ENCODE measurements at places on chromosomes 11 and 22.

DNA sequence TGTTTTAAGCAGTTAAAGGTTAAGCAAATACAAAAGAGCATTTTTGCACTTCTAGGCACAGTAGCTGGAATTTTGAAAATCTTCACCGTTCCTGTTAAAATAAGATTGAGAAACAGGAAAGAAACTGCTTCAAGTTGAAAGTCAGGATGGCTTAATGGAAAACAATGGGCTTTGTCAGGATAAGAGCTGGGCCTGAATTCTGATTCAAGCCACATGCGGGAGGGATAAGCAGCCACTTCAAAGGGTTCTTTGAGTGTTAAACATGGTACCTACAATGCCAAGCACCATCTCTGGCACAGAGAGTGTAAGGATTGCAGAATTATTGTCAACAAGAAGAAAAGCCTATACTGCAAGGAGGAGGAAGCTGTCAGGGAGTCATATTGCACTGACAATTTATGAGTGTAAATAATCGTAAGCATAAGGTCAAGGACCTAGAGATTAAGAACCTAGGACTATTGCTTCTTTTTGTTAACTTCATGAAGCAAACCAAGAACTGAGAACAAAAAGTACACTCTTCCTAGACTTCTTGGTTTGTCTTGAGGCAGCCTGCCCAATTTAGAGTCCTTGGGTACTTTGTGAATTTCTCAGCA lies 32.5 kb downstream of the MPPED2 start:
- no peak for DNase-seq

DNA sequence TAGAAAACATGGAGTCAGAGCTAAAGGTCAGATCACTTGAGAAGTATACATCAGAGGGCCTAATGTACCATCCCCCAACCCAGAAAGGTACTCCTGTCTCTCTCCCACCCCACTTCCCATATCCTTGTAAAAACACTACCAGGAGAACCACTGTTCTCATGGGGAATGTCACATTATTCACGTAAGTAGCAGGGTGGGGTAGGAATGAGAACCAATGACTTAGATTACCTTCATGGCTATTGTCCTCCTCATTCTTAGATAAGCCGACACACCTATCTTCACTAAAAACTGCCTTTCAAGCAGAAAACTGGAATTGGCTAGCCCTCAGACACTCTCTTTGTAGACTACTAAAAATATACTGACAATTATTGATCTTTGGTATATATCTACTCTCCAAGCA lies 63.6 kb downstream of the CEP57 start:
- no peak for DNase-seq

DNA sequence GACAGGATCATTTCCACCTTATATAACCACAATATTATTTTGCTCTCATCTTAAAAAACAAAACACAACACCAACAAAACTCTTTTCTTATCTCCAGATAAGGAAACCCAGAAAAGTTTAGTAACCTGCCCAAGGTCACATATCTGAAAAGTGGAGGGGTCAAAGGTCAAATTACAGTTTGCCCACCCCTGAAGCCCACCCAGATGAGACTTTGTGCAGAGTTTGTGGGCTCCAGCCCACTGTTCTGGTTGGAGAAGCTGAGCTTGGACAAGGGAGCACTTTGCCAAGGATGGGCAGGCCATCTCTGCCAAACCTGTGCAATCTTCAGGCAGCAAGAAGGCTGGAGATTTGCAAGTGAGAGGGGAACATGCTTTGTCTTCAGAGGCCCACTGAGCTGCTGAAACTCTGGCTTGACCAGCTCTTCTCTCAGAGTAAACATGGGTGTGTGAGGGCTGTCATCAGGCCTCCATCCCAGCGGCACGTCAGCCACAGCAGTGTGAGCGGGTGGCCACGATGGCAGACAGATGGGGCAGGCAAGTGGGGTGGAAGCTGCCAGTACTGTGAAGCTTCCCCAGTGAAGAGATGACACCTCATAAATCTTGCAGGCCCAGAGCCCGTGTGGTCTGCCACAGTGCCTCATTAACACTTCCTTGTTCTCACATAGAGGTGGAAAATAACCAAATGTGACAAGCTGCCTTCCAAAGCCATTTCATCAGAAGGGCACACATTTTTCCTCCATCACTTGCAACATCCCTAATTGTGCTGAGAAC lies 111.8 kb downstream of the CCDC81 start:
- DNase-seq: peak; percentile 32

GRCh38 chr11:101288392-101288791 lies 158.8 kb upstream of the PGR start:
- DNase-seq: no peak

GRCh38 chr22:34294986-34295385 lies 374.7 kb upstream of the LARGE1 start:
- DNase-seq: no peak

- no peak for DNase-seq
These were observed 49.2 kb upstream of the OR4B1 start for GRCh38 chr11:48167380-48167779.

DNA sequence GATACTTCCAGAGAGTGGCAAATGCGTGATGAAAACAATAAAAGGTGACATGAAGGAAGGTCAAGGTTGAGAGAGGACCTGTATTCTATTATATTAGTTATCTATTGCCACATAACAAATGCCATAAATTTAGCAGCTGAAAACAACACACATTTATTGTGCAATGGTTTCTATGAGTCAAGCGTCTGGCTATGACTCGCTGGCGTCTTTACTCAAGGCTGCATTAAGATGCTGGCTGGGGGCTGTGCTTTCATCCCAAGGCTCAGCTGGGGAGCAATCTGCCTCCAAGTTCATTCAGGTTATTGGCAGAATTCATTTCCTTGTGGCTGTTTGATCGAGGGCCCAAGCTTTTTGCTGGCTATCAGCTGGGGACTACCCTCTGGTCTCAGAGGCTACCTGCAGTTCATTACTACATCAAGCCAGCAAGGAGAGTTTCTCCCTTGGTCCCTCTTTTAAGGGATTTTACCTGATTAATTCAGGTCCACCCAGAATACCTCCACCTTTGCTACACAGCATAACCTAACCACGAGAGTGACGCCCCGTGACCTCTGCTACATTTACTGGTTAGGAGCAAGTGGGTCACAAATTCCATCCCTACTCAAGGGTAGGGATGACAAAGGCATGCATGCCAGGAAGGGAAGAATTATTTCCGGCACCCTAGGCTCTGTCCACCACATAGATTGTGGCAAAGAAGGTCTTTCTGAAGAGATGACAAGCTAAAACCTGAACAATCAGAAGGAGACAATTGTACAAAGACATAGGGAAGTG lies 549.1 kb downstream of the MN1 start:
- no peak for DNase-seq

- no peak for DNase-seq
These were observed 3.2 kb downstream of the CD6 start for GRCh38 chr11:60974726-60975125.

DNA sequence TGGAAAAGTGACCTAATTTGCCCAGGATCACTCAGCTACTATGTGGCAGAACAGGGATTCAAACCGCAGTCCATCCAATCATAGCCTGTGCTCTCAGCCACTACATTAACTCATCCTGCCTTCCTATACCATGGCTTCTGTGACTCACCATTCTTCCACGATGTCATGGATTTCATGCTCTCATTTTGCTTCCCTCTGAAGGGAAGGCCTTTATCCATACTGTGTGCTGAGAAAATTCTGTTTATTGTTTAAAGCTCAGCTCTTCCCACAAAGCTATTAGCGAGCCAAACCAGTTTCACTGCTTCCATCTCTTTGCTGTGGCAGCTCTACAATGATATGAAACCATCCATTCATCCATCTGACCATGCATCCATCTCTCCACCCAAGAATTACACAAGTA lies 289.9 kb downstream of the TENM4 start:
- DNase-seq: no peak

DNA sequence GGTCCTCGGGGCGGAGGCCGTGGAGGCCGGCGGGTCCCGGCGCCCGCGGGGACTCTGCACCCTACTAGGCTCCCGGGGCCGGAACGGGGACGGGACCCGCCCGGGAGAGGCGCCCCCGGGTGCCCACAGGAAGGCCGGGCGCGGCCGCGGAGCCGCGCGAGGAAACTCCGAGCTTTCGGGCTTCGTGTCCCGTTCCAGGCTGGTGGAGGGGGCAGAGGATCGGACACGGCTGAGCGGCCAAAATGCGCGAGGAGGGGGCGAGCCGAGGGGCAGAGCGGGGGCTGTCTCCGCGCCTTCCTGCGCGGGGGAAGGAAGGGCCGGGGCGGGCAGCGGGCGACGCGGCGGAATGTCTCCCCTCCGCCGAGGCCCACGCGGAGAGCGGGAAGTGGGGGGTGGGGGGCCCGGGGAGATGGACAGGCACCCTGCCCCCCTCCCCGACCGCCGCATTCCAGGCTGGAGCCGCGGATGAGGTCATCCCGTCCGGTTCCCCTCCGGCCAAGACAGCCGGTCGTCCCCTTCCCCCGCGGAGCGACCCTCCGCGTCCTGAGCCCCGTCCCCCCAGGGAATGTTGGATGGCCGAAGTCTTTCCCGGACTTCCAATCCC lies 430 bp downstream of the CDC42EP1 start:
- no peak for DNase-seq

GRCh38 chr11:13262096-13262495 lies 15.5 kb upstream of the BMAL1 start:
- DNase-seq: no peak

DNA sequence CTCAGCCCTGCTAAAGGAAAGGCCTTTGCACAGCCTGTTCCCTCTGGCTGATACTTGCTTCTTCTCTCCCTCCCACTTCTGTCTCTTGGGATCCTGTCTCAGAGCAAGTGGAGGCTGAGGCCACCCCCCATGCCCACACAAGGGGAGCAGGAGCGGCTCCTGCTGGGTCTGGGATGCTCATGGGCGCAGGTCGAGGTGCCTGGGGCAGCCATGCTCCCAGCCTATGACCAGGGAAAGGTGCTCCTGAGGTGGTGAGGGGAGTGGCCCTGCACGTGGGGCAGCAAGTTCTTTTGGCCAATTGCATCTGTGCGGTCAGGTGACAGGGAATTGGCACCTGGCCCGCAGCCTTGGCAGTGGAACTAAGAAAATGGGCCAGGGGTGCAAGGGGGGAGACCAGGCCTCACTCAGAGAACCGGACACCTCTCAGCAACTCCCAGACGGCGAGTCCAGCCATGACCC lies 1.5 kb downstream of the MAPK11 start:
- DNase-seq: no peak

DNA sequence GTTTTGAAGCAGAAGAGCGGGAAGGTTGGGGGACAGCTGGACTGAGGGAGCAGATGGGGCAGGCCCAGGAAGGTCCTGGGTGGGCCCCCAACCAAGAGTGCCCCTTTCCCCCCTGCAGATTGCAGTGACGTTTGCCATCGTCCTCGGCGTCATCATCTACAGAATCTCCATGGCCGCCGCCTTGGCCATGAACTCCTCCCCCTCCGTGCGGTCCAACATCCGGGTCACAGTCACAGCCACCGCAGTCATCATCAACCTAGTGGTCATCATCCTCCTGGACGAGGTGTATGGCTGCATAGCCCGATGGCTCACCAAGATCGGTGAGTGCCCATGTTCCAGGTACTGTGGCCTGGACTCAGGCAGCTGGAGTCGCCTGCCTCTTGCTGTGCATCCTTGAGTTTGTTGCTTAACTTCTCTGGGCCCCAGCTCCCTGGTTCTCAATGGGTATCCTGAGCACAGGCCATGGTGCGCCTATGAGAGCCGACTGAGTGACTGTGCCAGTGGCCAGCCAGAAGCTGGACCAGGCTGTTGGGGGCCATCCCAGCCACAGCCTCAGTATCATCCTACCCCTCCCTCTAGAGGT lies 42.0 kb upstream of the FADD start:
- no peak for DNase-seq

DNA sequence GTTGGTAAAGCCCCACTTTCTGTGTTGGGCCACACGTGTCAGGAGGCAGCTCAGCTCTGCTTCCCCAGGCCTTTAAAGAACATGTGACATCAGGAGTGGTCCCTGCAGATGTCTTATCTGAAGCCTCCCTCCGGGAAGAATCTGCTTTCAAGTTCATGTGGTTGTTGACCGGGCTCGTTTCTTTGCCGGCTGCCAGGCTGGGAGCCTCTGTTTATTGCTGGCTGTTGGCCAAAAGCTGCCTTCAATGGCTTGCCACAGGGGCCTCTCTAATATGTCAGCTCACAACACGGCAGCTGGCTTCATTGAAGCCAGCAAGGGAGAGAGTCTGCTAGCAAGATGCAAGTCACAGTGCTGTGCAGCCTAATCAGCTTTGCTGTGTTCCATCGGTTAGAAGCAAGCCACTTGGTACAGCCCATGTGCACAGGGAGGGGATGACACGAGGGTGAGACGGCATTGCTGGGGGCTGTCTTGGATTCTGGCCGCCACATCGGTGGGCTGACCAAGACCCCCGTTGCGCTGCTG lies 14.6 kb downstream of the MRGPRF start:
- peak; percentile 10 for DNase-seq

GRCh38 chr22:41302021-41302767 lies 869 bp downstream of the ZC3H7B start:
- no peak for DNase-seq

GRCh38 chr22:29400576-29400975 lies 12.2 kb upstream of the AP1B1 start:
- no peak for DNase-seq

GRCh38 chr11:59426361-59427067 lies at the start of gene OR5A2:
TSS of gene OR5A2 (minus strand) at chr11:59426413. CDS start at chr11:59422953, 3,460 bp downstream.
- no peak for DNase-seq

DNA sequence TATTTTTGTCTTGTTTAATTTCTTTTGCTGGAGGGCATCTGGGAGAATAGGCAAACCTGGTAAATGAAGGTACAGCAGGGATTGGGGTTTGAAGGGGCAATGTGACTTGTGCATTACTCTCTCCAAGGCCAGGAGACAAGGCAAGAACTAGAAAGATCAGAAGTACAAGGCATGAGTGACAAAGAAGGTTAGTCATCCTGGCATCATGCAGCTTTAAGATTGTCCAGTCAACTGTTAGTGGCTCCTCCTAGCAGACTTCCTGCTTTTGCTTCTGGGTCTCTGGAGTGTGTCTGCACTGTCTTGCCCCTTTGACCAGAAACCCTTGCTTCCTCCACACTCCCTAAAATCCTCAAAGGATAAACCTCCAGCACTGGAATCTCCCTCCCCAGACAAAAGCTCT lies 27.2 kb upstream of the GLYATL1 start:
- no peak for DNase-seq

DNA sequence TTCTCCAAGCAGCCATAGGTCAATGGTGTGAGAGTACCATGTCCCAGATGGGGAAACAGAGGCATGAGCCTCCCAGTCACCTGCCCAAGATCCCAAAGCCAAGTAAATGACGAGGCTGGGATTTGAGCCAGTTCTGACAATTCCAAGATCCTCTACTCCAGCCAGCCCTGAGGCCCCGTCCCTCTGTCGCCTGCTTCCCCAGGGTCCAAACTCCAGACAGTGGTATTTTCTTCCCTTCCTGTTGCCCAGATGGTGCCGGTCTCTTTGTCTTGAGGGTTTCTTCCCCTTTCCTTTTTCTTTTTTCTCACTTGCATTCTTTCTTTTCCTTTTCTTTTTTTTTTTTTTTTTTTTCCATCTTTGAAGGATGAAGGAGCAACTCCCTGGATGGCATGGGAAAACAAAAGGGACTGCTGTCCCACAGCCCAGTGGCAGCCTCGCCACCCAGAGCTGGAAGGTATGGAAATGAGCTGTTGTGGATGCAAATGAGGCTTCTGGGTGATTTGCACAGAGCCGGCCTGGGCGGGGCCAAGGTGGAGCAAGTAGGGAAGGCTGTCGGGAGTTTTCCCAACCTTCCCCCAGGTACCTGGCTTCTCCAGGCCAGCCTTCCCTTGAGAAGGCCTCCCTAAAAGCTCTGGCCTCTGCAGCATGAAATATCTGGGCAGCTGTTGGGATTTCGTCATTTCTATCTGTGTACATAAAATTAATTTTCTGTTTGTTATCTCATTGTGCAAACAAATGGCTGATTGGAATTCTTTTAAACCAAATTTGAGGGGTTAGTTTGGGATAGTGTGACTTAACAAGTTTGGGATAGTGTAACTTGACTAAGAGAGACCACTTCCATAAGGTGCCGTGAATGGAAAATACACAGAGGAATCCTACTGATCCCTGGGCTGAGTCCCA lies 146.8 kb downstream of the MN1 start:
- no peak for DNase-seq
